Osteocyte (in vitro differentiated cells): ENCODE measurements at places on chromosomes 2 and 18. TPM values are rescaled to one million over a fixed set of nuclear protein-coding genes. Genes with fewer than 3 reads are reported as not detected.

SRBD1 gene
- 13.8 and 15.2 TPM in 2 replicates for total RNA-seq

DNA sequence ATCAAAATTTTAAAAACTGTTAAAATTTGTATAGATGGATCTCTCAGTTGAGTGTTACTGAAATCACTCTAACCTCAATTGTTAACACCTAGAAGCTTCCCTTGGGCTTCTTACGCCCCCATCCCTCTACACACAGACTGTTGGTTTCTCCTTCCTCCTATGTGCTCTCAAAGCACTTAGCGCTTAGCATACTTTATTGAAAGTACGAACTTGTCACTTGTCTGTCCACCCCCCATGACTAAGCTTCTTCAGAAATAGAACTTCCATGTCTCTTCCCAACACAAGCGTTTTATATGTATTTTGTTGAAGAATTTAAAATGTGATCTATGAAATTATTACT, 441 bp downstream of the MPHOSPH10 start:
- no peak for DNase-seq

DNA sequence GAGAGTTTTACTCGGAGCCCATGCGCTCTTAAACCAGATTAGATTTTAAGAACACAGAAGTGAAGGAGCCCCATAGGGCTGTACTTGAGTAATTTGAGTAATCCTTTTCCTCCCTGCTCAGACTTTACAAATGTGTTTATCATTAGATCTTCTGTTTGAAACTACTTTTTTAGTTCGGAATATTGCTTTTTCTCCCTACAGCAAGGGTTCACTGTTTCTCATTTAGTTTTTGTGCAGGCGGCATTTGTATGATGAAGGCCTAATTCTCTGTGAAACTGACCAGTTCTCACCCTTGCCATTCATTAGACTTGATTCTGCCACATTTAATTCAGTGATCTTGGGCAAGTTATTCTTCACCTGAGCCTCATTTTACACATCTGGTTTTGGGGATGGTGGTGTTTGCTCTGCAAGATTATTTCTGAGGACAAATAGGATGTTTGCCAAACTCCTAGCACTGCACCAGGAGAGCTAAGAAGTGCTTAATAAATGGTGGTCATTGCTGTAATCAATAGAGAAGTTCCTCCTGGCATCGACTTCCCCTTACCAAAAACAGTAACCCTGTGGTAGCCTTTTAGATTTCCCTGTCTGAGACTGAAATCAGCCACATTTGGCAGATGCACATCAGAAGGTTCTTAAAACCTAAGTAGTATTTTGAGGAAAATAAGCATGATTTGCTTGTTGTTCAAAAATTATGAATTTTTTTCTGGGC, 2.2 kb downstream of the B3GNT2 start:
- no peak for DNase-seq

CDK5R2 gene
- not detected in 2 replicates for total RNA-seq

AQP12B gene
- total RNA-seq = not detected in 2 replicates

DSC1 gene
- not detected in 2 replicates for total RNA-seq

GRCh38 chr2:111119822-111120252, 877 bp upstream of the BCL2L11 start:
- no peak for DNase-seq

- peak; percentile 84 for DNase-seq
Measured at GRCh38 chr2:184598316-184599053, at the start of gene ZNF804A. Gene ZNF804A (plus strand): TSS chr2:184598529. CDS start chr2:184598960, 431 bp downstream.

- no peak for DNase-seq
Measured at GRCh38 chr18:63241760-63242159, 77.8 kb downstream of the BCL2 start.

SP110 gene
- 23.6 and 24.1 TPM in 2 replicates for total RNA-seq
